ENCODE measurements at places on chromosomes 6 and 20.

GRCh38 chr6:97732045-97732444, 449.0 kb upstream of the MMS22L start:
- DNase-seq: no peak

DNA sequence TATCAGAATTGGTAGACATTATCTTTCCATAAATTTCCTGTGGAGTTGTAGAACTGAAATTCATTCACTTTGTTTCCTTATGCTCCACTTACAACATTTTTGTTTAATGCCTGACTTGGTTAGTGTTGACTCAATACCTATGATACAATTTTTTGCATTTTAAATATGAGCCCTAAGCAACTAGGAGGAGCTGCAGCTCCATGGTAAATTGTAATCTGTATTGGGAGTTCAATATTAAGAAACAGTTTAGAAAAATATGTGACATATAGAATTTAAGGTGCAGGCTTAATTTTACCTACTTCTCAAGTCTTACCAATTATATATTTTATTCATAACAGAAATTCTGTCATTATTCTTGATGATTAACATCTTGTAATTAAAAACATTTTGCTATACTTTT, 868.3 kb downstream of the EYS start:
- no peak for DNase-seq

- DNase-seq: no peak
Observed at GRCh38 chr20:53652090-53652858, 58.6 kb upstream of the ZNF217 start.

GRCh38 chr6:25883991-25884390, 9.9 kb upstream of the SLC17A3 start:
- no peak for DNase-seq

DNA sequence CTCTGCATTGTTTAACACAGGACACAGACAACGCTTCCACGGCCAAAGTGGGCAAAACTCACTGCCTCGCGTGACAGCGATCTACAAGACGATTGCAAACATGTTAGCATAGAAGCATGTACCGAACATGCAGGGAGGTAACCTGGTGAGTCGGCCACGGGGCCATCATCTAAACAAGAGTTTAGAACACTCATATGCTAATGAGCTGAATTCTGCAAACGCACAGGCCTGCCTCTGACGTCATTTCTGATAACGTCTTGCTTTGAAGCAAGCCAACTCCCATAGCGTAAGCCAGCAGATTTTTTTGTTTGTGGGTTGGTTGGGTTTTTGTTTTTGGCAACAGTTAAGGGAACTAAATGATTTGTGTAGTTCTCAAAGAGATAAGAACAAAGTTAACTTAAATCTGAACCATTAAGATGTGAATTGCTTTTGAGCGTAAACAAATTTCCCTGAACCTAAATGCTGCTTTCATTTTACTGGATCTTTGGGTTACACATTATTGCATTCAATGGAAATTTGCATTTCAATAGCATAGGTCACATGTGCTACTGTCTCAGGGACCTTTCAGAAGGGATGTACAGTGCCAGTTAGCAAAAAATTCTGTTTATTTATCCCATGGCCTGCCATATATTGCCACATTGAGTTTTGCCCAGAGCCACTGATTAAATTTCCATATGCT, 184.5 kb upstream of the PDE10A start:
- DNase-seq: no peak

DNA sequence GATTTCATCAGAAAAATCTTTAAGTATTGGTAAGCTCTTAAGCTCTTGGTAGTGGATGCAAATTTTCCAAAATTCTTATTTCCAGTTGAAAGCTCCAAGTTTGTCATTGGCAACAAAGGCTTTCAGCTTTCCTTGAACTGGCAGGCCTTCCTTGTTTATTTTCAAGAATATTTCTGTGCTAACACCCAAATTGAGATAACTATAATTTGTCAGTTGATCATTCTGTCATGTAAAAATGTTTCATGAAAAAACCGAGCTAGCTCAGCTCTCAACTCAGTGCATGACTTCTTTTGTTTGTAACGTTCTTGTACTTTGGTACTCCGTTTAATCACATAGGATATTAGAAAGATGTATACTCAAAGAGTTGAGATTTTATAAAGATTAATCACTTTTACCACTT, 38.9 kb upstream of the CALHM6 start:
- DNase-seq: no peak

- DNase-seq: no peak
Observed at GRCh38 chr6:1856381-1856780, 246.7 kb downstream of the FOXC1 start.

DNA sequence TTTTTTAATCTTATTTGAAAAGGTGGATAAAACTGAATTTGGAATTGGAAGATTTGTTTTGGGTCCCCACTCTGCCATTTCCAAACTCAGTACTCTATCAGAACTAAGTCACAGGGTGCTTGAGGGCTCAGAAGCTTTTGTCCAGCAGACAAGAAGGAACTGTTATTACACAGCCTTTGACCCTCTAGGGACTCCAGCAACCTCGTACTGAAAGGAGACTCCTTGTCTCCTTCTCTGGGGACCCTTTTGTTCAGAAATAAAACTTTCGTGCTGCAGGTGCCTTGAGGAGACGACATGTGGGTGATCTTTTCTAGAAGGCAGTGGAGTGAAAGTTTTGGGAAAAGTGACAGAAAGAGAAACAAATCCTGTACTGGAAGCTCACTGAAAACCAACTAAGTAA, 7.4 kb upstream of the POLR1H start:
- no peak for DNase-seq

GRCh38 chr6:11944111-11944510, 68.0 kb upstream of the HIVEP1 start:
- no peak for DNase-seq

DNA sequence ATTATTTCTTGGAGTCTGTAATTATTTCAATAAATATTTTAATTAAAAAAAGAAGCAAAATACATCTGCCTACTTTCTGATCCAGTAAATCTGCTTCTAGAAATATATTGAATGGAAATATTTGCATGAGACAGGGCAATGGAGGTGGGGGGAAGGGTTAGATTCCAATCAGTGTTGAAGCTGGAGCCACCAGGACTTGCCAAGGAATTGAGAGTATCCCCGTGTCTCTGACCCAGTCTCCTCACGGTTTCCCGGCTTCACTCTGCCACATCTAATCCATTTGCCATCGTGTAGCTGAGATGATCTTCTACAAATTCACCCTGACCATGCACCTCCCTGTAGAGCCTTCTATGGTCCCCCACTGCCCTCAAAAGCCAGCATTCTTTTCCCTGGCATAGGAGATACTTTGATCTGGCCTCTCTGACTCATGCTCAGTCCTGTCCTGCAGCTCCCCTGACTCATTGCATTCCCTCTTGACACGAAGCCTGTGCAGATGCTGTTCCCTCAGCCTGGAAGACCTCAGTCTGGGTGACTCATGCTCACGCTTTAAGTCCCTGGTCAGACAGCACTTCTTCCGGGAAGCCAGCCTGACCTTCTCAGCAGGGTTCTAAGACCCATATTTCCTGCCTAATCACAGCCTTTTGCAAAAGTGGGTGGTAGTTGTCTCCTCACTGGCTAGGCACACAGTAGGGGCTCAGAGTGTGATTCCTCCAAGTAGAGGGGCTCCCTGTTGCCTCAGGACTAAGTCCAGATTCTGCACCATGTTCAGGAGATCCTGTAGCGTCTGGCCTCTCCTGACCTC, 23.0 kb upstream of the FKBP1A start:
- peak; percentile 93 for DNase-seq

DNA sequence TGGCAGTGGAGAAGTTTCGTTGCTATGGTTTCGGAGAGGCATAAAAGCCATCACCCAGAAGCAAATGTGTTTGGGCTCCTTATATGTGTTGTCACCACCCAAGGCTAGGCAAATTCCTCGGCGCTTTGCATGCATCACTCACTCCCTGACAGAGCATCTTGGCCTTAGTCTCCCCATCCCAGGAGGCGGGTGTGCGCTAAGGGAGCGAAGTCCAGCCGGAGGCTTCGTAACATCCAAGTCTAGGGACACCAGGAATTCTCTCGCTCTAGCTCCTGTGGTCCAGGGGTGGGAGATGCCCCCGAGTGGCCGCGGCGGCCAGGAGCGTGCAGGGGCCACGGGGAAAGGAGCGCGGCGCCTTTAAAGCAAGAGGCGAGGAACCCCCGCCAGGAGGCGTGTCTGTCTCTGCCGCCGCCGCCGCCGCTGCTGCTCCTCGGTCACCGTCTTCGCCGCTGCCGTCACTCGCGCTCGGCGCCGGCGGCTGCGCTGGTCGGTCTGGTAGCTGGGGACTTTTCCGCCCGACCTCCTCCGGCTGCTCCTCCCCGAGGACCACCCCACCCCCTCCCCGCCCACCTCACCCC, at the start of gene GRIK2:
Gene GRIK2 (plus strand): TSS at position 458 of the 578 bp plus-strand sequence.
- DNase-seq: peak; percentile 80

GRCh38 chr6:134517868-134518267, 200.0 kb upstream of the SGK1 start:
- DNase-seq: no peak

All from mesendoderm (in vitro differentiated cells).